ENCODE measurements at places on chromosomes 16 and 17.

DNA sequence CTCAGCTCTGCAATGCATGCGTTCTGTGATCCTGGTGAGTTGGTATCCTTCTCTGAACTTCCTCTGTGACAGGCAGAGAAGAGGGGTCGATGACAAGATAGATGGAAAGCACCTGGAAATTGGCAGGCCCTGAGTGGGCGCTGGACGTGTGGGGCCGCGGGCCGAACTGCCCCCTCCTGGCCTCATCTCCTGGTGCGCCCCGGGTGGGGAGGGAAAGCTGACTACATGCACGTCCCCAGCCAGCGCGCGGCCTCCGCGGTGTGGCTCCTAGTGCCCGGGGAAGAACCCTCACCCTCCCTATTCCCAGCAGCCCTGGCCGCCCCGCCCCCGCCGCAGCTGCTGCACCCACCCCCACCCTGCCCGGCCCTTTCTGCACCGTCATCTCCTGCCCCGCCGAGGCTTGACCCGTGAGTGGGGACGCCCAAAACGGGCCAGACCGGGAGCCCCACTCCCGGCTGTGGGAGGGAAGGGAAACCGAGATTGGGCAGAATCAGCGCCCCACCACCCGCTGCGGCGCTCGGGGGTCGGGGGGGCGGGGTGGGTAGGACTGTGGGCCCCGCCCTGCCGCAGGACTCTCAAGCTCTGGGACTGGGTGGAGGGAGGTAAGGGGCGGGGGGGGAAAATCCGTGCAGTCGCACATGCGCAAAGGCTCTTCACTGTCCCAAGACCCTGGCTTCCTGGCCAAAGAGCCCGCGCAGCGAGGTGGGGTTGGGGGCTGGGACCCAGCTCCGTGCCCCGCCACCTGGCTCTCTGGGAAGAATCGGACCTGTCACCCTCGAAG lies at the start of gene NOL3:
TSS of gene NOL3 (plus strand) at position 371 of the 781 bp plus-strand sequence.
- peak; percentile 74 for DNase-seq

DNA sequence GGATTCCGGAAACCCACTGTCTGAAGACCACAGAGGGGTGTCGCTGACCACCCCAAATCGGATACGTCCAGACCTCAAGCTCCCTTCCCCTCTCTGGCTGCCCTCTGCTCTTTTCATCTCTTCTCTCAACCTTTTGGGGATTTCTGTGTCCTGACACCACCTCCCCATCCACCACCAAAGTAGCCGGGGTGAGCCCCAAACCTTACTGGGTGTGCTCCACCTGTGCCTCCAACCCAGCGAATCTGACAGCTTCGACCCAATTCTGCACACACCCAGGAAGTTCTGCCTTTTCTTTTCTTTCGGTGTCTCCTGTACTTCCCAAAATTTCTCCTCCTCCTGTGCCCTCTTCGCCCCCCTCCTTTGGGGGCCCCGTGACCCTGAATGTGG lies 534 bp downstream of the KCTD11 start:
- DNase-seq, result no peak

GRCh38 chr17:79242873-79243602 lies 168.4 kb downstream of the ENGASE start:
- DNase-seq, result no peak

GRCh38 chr16:46745617-46746016 lies 2.5 kb downstream of the MYLK3 start:
- DNase-seq, result no peak

- DNase-seq, result peak; percentile 45
Measured at GRCh38 chr16:48622456-48623303, 12.7 kb upstream of the N4BP1 start.

DNA sequence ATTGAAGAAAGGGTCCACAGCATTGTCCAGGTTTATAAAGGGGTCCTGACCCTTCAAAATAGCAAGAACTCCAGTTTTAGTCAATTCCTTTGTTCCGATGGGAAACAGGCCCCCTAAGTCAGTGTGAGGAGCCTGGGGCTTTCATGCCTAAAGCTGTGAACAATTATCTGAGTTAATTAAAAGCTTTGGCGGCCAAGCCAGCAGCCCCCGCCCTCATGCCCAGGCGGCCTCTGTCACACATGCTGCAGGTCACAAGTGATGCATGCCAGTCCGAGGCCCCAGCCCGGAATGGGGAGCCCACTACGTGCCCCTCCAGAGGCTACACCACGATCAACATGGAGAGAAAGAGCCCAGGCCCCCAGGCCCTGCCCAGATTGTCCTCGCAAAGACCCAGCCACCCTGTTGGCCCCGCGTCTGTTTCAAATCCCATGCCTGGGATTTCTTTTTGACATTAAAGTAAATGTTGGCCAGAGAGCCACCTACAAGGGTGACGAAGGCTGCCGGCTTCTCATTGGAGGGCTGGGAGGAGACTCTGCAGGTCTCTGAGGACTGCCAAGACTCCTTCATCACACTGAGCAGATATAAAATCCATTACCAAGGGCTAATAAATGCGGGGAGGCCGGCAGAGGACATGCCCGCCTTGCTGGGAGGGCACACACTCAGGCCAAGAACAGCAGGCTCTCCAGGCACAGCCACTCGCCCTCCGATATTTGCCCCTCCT lies 14.5 kb upstream of the PITPNM3 start:
- no peak for DNase-seq
